ENCODE measurements at places on chromosomes 6 and 20.

- DNase-seq = no peak
Observed at GRCh38 chr6:26464014-26464413, 6.3 kb downstream of the BTN2A1 start.

DNA sequence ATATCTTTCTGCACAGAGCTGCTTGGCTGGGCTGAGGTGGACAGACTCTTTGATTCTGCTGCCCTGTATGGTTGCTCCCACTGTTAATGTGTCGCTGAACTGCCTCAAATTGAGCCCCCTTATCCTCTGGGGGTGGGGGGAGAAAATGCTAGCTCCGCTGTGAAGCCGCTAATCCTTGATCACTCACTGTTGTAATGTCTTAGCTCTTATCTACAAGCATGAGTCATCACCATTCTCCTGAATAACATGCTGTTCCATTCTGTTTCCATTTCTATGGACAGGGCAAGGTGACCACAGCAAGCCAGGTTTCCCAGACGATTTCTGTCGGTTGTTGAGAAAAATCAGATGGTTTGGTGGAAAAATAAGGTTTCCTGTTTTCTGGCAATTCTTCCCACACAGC lies 218.4 kb upstream of the GGTLC1 start:
- DNase-seq = no peak

- DNase-seq = no peak
Observed at GRCh38 chr6:81561071-81561564, 191.4 kb downstream of the TENT5A start.

- DNase-seq = no peak
Observed at GRCh38 chr20:63284083-63284440, 8.9 kb upstream of the COL20A1 start.

GRCh38 chr6:149899486-149899885 lies 1.6 kb upstream of the RAET1E start:
- no peak for DNase-seq

- DNase-seq = no peak
Observed at GRCh38 chr20:11549172-11550103, 368.3 kb upstream of the BTBD3 start.

DNA sequence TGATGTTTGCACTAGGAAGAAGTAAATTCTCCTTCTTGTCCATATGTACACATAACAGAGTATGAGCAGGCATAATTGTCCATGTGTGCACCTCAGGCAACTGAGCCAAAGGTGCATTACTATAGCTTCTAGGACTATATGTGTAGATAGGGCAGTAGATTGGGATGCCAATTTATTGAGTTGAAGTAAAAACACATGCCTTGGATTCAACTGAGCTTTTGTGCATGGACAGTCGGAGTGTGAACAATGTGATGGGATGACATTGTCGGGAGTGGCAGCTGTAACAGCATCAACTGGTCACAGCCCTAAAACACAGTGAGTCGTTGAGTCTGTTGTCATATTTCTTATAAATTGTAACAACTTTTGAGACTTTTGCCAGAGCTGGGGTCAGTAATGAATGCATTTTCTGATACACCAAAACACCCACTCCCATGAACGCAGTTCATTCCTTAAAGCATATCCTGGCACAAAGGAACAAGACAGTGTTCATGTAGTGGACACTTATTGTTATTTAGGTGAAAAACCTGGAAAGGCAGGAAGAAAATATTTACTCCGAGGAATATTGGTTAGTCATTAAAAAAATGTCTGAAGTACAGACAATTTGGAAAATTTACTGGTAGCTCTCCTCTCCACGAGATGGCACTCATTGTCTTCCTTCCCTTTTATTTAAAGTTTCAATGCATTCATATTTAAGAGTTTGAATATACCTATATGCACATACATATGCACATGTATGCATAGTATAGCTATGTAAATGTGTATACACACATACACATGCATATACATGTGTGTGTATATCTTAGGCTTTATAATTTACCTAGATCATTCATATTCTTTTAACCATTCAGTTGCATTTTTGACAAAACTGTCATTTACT lies 302.0 kb upstream of the STXBP5 start:
- DNase-seq = no peak

DNA sequence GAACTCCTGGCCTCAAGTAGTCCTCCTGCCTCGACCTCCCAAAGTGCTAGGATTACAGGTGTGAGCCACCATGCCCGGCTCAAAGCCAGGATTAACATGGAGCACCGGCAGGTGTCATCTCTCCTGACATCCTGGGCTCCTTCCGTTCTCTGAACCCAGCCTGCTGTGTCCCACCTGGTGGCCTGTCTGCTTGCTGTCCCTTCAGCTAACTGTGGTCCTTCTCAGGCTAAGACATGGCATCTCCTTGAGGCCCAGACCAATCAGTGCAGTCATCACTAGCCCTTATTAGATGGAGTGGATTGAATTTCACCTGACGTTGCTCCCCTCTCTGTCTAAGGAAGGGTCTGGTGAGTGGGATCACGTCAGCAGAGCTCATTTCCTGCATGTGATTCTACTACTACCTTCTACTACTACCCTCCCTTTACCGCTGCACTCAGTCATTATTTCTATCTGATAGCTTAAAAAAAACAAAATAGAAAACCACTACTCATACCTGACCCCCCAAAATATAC lies 28.0 kb upstream of the SYNJ2 start:
- no peak for DNase-seq

DNA sequence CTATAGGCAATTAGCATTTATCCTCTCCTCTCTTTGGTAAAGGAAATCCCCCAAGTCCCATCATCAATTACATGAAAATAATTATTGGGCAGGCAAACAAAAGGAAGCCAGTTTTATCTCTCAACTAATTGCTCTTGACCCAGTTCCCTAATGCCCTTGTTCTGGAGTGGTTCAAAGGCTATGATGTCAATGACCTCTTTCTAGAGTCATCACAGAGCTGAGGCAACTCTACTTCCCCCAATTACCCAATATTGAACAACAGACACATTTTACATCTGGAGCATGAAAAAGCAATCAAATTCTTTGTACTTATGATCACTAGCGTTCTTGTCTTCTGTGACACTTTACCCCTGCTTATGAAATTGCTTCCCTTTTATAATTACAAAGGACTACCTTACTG lies 43.5 kb downstream of the NT5E start:
- no peak for DNase-seq

- no peak for DNase-seq
Observed at GRCh38 chr6:13624871-13625288, 9.7 kb downstream of the NOL7 start.

- DNase-seq = no peak
Observed at GRCh38 chr20:6739406-6739805, 28.1 kb upstream of the BMP2 start.

DNA sequence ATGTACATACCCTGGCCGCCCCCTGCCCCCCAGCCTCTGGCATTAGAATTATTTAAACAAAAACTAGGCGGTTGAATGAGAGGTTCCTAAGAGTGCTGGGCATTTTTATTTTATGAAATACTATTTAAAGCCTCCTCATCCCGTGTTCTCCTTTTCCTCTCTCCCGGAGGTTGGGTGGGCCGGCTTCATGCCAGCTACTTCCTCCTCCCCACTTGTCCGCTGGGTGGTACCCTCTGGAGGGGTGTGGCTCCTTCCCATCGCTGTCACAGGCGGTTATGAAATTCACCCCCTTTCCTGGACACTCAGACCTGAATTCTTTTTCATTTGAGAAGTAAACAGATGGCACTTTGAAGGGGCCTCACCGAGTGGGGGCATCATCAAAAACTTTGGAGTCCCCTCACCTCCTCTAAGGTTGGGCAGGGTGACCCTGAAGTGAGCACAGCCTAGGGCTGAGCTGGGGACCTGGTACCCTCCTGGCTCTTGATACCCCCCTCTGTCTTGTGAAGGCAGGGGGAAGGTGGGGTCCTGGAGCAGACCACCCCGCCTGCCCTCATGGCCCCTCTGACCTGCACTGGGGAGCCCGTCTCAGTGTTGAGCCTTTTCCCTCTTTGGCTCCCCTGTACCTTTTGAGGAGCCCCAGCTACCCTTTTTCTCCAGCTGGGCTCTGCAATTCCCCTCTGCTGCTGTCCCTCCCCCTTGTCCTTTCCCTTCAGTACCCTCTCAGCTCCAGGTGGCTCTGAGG lies 7.6 kb downstream of the CDKN1A start:
- DNase-seq = no peak

GRCh38 chr20:20466341-20466879 lies 98.5 kb downstream of the INSM1 start:
- DNase-seq = peak; percentile 41

- DNase-seq = no peak
Observed at GRCh38 chr6:157139054-157139708, 184.1 kb downstream of the TMEM242 start.

- DNase-seq = no peak
Observed at GRCh38 chr6:1641343-1641885, 31.7 kb downstream of the FOXC1 start.

DNA sequence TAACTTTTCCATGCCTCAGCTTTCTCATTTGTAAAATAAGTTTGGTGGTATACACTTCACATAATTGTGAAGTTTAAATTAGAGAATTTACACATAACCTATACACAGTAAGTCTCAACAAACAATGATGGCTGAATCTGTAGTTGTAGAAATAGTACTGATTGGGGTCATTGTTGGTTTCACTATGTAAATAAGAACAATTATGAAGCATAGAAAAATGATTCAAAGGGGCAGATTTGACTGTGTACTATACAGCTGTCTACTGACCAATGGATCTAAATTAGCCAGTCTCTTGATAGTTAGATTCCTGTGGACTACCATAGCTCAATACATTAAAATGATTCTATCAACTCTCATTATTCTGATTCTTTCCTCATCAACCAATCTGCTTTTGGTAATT lies 181.1 kb upstream of the STXBP5 start:
- DNase-seq = no peak

DNA sequence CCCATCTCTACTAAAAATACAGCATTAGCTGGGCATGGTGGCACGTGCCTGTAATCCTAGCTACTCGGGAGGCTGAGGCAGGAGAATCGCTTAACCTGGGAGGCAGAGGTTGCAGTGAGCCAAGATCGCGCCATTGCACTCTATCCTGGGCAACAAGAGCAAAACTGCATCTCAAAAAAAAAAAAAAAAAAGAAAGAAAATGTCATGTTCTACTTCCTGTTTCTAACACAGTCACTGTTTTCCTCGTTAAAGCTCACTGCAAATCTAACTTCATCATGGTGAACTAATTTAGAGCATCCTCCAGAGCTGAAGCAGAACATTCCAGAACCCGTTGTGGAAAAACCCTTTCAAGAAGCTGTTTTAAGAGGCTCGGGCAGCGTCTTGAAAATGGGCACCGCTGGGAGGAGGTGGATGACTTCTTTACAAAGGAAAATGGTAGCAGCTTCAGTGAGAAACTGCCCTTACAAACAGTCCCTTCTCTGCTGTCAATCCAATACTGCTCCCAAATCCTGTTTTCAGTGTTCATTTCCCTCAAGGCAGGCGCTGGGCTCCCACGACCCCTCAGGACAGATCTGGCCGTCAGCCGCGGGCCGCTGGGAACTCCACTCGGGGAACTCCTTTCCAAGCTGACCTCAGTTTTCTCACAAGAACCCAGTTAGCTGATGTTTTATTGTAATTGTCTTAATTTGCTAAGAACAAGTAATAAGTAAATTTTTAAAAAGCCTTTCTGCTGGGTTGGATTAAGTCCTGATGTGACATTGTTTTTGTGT lies 12.5 kb downstream of the CTSZ start:
- DNase-seq = no peak

GRCh38 chr6:56821005-56821432 lies 133.9 kb upstream of the BEND6 start:
- no peak for DNase-seq

GRCh38 chr6:166667796-166668610 lies 41.0 kb upstream of the RPS6KA2 start:
- DNase-seq = no peak

- no peak for DNase-seq
Observed at GRCh38 chr6:157033428-157034140, 256.4 kb downstream of the ARID1B start.

DNA sequence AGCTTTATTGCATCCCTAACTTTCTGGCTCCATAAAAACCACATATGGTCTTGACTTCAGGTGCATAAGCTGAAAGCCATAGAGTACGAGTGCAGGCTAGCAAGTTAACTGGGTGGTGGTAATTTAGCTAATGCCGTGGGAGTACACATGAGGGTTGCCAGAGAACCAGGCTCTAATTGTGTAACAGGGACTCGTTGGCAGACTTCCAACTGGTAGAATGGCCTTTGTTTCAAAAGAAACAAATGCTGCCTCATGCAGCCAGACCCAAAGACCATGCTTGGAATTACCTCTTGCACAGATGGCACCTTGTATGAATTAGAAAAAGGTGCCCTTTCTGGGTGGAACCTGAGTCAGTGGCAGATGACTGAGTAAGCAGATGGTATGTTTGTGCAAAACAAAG lies 73.2 kb downstream of the LY86 start:
- DNase-seq = no peak

GRCh38 chr6:25590986-25591385 lies 61.0 kb upstream of the SCGN start:
- no peak for DNase-seq

DNA sequence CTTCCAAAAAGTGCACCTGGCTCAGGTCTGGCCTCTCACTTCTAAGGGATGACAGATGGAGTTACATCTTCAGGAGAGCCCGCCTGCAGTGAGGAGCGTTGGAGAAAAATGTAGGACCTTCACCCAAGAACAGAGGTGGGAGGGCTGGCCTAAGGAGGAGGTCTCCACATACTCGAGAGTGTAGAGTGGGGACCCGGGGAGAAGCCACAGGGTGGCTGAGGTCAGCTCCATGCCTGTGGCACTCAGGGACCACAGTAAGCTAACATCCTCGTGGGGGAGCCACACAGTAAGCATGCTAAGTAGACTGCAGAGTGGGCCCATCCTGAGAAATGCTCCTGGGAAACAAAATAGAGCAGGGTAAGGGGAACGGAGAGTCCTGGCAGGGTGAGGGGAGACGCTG lies 24.0 kb downstream of the AAR2 start:
- DNase-seq = no peak

- DNase-seq = no peak
Observed at GRCh38 chr6:87220997-87221396, 65.6 kb downstream of the ZNF292 start.

- DNase-seq = no peak
Observed at GRCh38 chr6:40419377-40419776, 167.8 kb downstream of the LRFN2 start.

DNA sequence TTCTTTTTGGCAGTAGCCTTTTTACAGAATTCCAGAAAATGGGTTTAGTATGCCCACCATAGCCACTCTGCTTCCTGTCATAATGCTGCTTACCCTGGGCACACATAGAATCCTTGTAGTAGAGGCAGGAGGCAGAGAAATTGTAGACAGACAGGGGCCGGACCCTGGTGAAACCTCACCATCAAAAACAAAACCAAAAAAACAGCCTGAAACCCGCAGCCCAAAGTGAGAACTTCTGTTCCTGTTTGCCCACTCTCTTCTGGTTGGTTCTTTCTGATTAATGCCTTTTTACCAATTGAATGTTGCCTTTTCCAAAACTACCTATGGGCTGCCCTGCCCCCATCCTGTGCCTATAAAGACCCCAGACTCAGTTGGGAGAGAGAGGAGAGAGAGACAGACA lies 188.2 kb downstream of the CDKAL1 start:
- no peak for DNase-seq

GRCh38 chr20:37901240-37901639 lies 1.7 kb upstream of the VSTM2L start:
- no peak for DNase-seq

- DNase-seq = no peak
Observed at GRCh38 chr6:27742833-27743573, 169.2 kb downstream of the OR2B2 start.
